ENCODE measurements at places on chromosomes 1 and 21.

DNA sequence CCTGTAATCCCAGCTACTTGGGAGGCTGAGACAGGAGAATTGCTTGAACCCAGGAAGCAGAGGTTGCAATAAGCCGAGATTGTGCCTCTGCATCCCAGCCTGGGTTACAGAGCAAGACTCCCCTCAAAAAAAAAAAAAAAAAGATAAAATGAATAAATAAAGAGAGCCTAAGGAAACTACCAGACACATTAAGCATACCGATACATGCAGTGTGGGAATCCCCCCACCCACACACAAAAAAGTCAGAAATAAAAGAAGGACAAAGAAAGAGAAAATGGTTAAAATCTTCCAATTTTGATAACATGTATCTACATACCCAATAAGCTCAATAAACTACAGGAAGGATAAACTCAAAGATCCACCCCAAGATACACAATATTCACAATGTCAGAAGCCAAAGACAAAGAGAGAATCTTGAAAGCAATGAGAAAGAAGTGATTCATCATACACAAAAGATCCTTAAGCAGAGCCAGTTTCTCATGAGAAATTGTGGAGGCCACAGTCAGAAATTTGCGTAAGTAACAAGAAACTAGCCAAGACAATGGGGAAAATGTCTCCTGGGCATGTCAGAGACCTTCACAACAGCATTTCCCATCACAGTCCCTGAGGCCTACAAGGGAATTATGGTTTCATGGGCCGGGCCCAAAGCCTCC, 1197.0 kb downstream of the AMY1C start:
- DNase-seq: no peak

DNA sequence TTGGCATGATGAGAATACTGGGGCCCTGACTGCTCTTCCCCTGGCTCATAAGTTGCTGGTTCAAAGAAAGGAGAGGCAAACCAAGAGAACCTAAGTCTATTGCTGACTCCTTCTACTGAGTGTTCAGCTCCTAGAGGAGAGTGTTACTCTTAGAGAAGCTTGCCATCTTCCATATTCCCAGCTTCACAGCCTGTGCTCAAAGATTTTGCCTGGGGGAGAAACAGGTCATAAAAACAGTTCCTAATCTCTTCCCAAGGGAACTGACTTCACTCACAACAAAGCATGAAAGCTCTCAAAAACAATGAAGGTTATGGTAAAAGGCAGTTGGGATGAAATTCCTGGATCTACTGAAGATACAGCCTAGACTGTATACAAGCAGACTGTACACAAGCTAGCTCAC, 37.1 kb downstream of the LRRC40 start:
- no peak for DNase-seq

DNA sequence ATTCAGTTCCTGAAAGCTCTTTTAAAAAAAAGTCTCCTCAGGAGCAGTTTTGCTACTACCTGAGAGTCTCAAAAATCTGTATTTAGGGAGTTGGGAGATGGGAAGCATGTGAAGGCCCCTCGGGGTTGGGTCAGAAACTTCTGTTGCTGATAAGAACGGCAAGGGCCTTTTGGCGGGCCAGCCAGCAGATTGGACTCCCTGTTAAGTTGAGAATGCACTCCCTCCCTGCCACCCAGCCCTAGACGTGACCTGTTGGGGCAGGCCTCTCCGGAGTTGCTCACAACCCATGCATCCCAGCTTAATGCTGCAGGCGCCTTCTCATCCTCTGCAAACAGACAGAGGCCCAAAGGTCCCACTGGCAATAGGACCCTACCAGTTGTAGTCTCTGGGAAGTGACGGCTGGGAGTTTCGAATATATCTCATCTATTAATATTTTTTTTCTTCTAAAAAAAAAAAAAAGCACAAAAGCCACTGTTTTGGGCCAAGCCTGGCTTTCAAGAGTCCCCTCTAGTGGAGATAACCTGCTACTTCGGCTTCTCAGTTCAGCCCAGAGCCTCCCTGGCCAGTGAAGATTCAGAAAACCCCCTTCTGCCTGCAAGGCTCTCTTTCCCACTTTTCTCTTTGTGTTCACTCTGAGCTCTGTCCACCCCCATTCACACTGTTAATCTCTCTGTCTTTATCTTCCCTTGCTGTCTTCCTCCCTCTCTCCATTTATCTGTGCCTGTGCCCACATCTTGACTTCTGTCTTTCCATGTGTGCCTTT, 5.3 kb downstream of the PLXNA2 start:
- DNase-seq: no peak

GRCh38 chr1:11792106-11792505, 13.7 kb downstream of the MTHFR start:
- DNase-seq: no peak

GRCh38 chr1:25095635-25096200, 136.6 kb downstream of the SYF2 start:
- DNase-seq: no peak

GRCh38 chr1:194184425-194184824, 998.0 kb upstream of the B3GALT2 start:
- no peak for DNase-seq

DNA sequence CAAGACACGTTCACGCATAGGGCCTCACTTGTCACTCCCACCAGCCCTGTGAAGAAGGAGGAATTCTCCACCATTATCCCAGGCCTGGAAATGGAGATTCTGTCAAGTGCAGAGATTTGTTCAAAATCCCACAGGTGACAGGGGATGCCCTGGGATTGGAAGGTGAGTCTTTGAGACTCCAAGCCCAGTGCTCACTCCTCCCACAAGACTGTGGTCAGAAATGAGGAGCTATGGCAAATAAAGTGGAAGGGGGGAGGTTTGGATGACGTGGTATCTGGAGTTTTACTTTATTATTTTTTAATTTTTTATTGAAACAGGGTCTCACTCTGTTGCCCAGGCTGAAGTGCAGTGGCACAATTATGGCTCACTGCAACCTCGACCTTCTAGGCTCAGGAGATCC, 12.8 kb upstream of the FOXO6 start:
- DNase-seq: no peak

DNA sequence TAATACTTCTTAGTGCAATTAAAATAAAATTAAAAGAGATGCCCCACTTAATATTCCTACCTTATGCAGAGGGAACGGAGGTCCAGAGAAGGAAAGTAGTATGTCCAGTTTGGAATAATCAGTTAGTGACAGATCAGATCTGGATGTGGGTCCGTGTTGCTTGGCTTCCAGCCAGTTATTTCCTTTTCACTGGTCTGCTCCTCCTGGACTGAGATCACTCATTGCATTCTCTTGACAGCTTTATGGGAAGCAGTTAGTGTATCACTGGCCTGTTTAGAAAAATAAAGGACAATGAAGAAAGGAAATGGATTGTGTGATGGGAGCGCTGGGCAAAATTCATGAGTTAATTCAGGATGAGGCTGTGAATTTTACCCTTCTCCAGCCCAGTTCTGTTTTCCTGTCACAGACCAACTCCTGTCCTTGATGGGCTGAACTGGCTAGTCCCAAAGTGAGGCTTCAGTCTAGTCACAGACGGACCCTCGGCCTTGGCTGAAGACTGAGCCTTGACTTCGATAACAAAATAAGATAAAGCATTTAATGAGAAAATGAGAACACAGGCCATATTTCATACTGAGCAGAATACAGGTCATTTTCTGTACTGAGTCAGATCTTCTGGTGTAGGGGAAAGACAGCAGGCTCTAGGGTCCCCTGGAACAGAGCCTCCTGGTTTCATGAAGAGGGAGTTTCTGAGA, 85.2 kb upstream of the TRABD2B start:
- no peak for DNase-seq

GRCh38 chr1:40059960-40060750, 19.6 kb downstream of the CAP1 start:
- no peak for DNase-seq

DNA sequence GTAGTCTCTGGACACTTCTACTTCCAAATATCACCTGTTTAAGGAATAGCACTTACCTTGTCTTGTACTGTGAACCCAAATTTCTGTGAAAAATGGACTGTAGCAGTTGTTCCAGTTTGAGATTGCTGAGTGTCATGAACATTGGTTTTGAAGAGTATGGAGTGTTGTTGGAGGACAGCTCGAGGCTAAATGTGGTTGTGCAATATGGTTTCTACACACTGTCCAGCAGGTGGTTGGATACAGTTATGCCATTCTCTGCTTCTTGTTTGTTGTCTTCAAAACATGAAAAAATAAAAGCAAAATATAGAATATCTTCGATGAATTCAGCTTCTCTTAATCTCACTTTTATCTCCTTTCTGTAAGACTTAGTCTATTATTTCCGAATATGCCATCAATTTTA, 67.1 kb downstream of the DDR2 start:
- no peak for DNase-seq

DNA sequence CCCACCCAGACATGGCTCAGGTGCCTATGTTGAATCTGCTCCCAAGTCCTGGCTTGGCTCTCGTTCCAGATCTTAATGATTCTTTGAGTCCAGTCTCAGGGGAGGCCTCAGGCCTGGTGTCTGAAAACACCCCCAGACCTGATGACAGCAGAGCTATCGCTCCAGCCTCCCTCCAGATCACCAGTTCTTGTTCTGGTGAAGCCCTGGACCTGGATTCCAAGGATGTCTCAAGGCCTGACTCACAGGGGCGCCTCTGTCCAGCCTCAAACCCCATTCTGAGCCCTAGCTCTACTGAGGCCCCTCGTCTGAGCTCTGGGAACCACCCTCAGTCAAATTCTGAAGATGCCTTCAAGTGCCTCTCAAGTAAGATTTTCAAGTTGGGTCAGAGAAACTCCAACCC, 11.4 kb downstream of the MROH7 start:
- no peak for DNase-seq

GRCh38 chr1:61224609-61225008, 142.2 kb downstream of the NFIA start:
- no peak for DNase-seq

GRCh38 chr1:200784576-200784975, 45.9 kb downstream of the CAMSAP2 start:
- DNase-seq: no peak

DNA sequence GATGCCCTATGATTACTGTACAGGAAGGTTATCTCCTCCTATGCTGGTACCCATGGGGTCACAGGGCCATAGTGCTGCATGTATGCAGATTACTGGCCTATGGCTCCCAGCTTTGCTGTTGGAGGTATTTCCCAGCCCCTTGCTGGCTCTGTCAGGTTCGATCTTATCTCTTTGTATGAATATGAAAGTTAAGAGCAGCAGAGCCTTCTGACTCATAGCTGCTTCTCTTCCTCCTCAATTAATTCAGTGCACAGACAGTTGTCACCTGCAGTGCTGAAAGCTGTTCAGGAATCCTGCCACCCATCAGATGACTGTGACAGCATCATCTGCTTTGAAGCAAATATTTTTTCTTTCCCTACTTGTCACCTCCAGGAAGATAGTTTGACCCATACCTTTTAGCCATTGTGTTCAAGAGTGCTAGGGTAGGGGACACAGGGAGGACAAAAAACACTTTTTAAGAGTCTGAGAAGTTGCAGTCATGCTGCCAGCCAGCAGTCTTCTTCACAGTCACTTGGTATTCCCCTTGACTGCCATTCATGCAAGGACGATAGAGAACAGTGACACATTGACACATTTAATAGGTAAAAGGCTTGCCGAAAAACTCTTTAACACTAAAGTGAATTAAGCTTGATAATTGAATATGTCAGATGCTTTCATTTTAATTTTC, 73.1 kb downstream of the KIF1B start:
- DNase-seq: no peak

- DNase-seq: no peak
Observed at GRCh38 chr1:203500279-203500678, 6.3 kb downstream of the OPTC start.

GRCh38 chr1:154629061-154629674, 21.2 kb upstream of the ADAR start:
- no peak for DNase-seq

DNA sequence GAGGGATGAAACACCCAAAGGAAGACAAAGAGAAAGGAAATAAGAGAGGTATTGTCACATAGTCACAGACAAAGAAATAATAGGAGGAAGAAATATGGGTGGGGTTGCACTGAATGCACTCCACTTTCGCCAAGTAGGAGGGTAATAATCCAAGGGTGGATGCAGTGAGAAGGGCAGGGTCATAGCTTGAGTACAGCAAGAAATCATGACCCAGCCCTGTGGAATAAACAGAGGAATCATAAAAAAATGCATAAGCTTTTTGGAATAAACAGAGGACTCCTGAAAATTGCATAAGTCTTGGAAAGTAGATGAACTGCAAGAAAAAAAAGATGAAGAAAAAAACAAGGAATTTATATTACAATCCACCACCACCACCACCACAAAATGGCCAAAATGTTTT, 53.1 kb upstream of the CD55 start:
- no peak for DNase-seq

DNA sequence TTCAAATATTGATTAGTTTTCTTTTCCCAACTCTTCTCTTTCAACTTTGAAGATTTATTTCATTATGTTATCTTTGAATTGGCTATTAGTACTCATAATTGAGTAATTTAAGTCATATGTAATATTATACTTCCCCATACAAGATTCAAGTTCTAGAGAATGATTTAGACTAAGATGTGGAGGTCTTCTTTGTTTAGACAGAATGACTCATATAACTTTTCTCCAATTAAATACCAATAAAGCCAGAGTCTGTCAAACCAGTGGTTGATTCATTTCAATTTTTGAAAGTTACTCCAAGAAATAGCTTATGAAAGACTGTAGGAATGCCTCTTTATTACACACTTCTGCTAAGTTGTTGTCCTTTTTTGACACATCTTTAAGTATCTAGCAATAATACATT, 115.8 kb upstream of the SLC35F3 start:
- no peak for DNase-seq

- DNase-seq: no peak
Observed at GRCh38 chr1:166980383-166980782, 5.0 kb upstream of the ILDR2 start.

DNA sequence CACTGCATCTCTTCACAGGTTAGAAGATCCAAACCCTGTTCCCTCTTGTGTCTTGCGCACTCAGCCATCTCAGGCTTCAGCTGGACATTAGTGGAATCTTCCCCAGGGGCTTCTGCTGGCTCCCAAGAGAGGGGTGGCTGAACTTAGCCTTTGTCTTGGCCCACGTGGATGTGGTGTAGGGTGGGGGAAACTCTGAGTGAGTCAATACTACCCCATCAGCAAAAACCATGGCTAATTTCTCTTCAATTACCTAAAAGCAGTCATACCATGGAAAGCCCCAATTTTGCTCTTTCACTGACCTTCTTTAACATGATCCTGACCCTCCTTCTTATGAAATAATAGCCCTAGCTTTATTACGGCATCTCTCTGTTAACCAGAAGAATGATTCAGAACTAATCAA, 72.5 kb upstream of the RAB3GAP2 start:
- no peak for DNase-seq

DNA sequence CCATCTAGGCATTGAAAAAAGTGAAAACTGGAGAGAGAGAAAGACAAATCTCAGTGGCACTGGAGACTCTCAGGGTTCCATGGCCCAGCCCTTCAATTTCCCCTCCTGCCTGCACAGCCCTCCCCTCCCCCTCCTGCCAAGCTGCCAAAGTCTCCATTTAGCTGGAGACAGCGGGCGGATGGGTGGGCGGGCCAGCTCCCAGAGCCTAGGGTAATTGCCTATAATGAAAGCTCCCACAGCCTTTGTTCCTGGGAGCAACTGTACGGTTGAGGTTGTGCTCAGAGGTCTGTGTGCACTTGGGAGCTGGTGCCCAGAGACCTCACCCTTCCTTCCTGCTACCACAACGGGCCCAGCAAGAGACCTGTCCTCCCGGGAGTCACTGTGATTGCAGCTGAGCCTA, 89.6 kb downstream of the NAV1 start:
- DNase-seq: no peak

- DNase-seq: no peak
Observed at GRCh38 chr1:204834336-204834735, 36.3 kb upstream of the NFASC start.

All from AG04449 (cell line).